ENCODE measurements at places on chromosomes 7 and 10. TPM values are rescaled to one million over a fixed set of nuclear protein-coding genes. Genes with fewer than 3 reads are reported as not detected.

Gene HBP1
- total RNA-seq, result 50.9 TPM

Gene TAS2R5
- total RNA-seq, result 1.9 TPM

Gene NPC1L1
- not detected for total RNA-seq

Gene PON3
- total RNA-seq, result 50.9 TPM

Gene IL6
- not detected for total RNA-seq

Gene MDH2
- total RNA-seq, result 109 TPM

Gene ZNF32
- 25.7 TPM for total RNA-seq

Gene KCNMA1
- total RNA-seq, result 5.1 TPM

Gene GRM3
- total RNA-seq, result not detected

Gene PDCD4
- total RNA-seq, result 50.4 TPM

Gene THSD7A
- total RNA-seq, result 28.7 TPM

Gene SH2B2
- 2.6 TPM for total RNA-seq

Gene AKR1C3
- total RNA-seq, result 2.8 TPM

Gene ASNS
- 7.1 TPM for total RNA-seq

Gene KIF11
- 9.4 TPM for total RNA-seq

Gene LAMB1
- 453 TPM for total RNA-seq

Gene SKIDA1
- 5.9 TPM for total RNA-seq

Gene ZNF3
- 47.7 TPM for total RNA-seq

Gene CLCN1
- not detected for total RNA-seq

Gene ACSM6
- not detected for total RNA-seq

Gene LRRC4
- 297 TPM for total RNA-seq

Gene SPDYE5
- not detected for total RNA-seq

Gene AASS
- total RNA-seq, result 41.9 TPM

Gene CFAP46
- 0.95 TPM for total RNA-seq

Gene CRYGN
- total RNA-seq, result not detected

Gene ZPBP
- total RNA-seq, result not detected

Gene HELLS
- 58.8 TPM for total RNA-seq

Gene CCL24
- total RNA-seq, result not detected

Gene VSTM4
- total RNA-seq, result 0.38 TPM

Gene HOXA4
- 0.31 TPM for total RNA-seq

Gene UCMA
- total RNA-seq, result not detected

Gene KAZALD1
- 10.6 TPM for total RNA-seq

Gene FAM25A
- not detected for total RNA-seq

Gene AKR1D1
- total RNA-seq, result not detected

Gene ERV3-1
- 58.4 TPM for total RNA-seq

Gene ICA1
- 91.4 TPM for total RNA-seq

Gene PTPRN2
- total RNA-seq, result 0.18 TPM

Gene LRIT1
- not detected for total RNA-seq

Gene ARF5
- 354 TPM for total RNA-seq

Gene UNC5B
- total RNA-seq, result 231 TPM

Gene GHRHR
- total RNA-seq, result 7.5 TPM

Gene BMPER
- total RNA-seq, result 2.5 TPM
